Activated naive CD8-positive, alpha-beta T cell treated with anti-CD3 and anti-CD28 coated beads, Interleukin-2, amount 50 U/mL, for 24 hours (primary cell): ENCODE measurements at places on chromosomes 16 and 17.

DNA sequence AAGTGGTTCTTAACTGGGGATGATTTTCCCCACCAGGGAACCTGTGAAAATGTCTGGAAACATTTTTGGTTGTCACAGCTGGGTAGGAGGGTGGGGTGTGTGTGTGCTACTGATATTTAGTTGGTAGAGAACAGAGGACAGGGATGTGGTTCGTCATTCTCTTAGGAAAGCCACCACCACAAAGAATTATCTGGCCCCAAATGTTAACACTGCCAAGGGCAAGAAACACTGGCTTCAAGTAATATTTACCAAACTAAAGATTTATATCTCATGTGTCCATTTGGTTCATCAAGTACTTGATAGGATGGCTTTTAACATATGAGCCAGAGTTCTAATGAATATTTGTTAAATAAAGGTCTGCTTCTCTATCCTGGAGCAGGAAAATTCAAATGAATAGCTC, 19.5 kb downstream of the MPHOSPH6 start:
- no peak for DNase-seq

DNA sequence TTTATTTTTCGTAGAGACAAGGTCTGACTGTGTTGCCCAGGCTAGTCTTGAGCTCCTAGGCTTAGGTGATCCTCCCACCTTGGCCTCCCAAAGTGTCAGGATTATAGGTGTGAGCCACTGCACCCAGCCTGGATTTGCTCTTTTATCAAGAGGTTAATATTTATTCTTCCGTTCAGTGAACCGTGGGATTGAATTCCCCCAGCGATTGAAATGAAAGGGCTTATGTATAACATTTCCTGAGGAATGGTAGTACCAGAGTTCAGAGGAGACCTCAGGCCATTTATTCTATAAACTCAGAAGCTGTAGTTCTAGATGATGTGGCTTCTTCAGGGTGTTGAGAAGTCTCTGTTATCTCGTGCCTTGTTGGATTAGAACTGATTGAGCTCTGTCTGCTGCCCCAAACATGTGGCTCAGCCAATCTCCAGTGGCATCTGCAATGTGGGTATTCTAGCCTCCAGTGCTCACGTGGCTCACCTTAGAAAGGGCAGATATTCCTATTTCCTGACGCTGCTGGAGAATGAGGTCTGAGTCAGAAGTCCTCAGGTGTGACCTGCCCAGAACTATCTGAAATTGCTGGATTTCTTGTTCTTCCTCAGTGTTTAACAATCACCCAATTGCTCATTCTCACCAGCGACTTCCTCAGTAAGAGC, 22.5 kb downstream of the HMOX2 start:
- no peak for DNase-seq

- peak; percentile 59 for DNase-seq
Measured at GRCh38 chr17:58344791-58345157, 7.2 kb downstream of the SUPT4H1 start.

- DNase-seq = peak; percentile 16
Measured at GRCh38 chr16:48054881-48055601, 100.8 kb downstream of the ABCC12 start.

DNA sequence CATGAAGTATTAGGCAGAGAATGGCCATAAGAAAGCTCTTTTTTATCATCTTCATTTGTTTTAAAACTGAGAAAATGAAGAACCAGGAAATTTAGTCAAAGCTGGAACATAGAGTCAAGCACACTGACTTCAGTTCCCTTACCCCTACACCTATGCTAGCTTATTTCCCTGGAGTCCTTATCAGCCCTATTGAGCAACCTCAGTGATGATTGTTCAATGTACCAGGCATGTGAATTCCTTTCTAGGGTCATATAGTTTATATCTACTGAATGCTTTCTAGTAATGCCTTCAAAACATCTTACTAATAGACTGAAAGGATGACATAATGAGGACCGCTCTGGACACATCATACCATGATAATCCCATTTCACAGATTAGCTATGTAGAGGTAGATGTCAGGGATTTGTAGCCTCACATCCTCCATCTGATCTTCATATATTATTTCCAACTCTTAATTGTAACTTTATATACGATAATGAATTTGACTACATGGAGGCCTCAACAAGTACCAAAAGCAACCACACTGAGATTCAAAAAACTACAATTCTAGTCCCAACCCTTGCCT, 460.4 kb upstream of the DYNLRB2 start:
- no peak for DNase-seq

DNA sequence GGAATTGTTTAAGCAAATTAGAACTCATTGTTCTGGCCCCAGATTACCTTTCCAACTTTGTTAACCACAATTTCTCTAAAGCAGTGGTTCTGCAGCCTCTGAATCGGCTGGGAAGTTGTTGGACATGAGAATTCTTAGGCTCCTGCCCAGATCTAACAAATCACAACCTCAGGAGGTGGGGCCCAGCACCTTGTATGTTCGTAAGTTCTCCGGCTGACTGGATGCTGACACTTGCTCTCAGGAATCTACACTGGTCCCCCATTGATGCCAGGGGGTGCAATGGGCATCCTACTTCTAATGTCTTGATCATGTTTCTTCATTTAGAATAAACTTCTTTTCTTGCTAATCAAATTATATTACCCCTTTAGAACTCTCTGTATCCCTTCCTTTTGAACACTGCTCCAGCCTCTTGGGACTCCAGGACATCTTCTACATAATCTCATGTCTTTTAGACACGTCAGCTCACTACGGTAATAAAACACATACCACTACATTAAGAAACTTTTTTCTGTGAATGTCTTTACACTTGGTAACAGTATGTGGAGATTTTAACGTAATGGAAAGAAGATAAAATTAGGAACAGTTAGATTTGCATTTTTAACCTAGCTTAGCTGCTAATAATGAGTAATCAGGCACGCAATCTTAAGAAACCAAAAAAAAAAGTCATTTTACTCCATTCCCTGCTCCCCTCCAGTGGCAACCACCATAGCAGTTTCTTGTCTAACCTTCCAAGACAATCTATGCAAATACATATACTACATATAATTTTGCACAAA, 143.2 kb downstream of the ITFG1 start:
- no peak for DNase-seq

DNA sequence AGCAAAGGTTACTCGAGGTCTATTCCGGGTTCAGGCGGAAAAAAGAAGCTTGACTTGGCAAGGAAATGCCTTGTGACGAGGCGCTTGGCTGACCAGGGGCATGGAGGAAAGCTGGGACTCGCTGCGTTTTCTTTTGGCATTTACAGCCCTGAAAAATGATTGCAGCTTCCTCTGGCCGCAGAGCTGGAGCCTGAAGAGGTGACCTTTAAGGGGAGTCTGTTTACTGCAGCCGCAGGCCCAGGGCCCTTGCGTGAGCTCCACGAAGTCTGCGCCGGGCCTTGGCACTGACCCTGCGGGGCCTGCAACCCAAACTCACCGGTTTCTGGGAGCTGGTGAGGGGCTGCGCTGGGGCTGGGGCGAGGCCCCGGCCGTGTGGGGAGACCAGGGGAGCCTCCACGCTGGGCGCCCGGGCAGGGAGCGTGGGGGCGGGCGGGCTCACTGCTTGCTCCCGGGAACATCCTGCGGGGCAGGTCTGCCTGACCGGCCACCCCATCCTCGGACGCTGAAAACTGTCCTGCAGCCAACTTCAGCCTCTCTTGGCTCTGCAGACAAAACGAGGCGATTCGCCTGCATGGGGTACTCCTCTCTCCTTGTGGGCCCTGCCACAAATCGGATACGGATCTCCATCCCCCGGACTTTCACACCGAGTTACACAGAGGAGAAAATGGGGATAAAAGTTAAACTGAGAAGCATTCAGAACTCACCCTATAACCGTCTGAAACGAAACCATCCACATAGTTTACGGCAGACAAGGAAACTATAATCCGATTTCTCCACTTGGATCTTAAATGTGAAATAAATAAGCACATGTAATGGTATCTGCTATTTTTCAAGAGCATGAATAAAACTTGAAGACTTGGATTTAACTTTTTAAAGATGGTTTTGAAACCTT, 206.3 kb upstream of the FOXF1 start:
- DNase-seq = no peak

GRCh38 chr17:50603340-50603739, 31.3 kb upstream of the ABCC3 start:
- no peak for DNase-seq

- no peak for DNase-seq
Measured at GRCh38 chr16:1900452-1900774, 17.8 kb downstream of the HS3ST6 start.

GRCh38 chr16:69367980-69368379, 16.4 kb upstream of the TMED6 start:
- DNase-seq = no peak

DNA sequence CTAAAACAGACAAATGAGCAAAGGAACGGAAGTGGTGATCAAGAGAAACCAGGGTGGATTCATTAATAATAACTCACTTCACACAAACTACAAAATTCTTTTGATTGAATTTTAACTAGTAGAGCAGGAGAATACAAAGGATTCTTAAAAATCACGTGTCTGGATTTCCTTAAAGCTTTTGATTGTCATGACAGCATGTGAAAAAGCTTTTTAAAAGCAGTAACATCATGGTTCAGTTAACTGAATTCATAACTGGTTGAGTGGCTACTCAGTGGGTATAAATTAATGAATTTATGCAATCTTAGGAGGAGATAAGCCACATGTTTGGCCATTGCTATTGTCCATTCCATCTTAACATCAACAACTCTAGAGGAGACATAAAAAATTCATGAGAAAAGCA, 333.2 kb downstream of the SLC39A11 start:
- no peak for DNase-seq

DNA sequence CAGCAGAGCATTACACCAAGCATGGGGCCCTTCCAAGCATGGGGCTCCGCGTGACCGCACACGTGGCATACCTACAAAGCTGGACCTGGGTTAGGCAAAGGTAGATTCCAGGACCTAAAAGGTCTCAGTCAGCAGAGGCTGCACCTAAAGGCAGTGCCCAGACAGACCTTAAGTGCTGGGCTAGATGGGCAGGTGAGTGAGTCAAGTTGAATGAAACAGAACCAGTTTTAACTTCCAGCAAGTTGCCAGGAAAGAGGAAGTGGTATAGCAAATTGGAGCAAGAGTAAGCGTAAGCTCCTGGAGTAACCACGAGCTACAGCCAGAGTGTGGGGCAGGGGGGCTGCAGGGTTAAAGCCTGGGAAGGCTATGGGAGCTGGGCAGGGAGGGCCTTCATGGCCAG, 49.5 kb downstream of the SRCIN1 start:
- no peak for DNase-seq

DNA sequence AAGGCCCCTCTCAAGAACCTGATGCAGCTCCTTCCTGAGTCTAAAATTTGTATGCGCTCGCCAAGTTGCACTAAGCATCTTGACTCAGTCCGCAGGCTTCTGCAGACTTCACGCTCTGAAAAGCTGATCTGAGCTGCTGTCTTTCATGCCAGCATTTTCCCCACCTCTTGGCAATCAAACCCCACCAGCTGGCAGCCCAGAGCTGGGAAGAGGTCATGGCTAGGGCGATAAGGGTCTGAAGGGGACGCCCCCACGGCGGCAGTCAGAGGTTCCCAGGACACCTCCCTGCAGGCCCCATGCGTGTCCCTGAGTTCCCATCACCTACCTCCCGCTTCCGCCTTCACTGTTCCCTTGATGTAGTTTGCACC, 5.1 kb upstream of the UNC13D start:
- no peak for DNase-seq
